Left ventricle myocardium inferior (tissue), 1 donor: ENCODE measurements at places on chromosomes 2 and 18.

GRCh38 chr2:161355983-161356382, 47.8 kb downstream of the PSMD14 start:
- DNase-seq = no peak

- DNase-seq = no peak
These were observed 144.5 kb upstream of the TCF4 start for GRCh38 chr18:55732227-55733106.

DNA sequence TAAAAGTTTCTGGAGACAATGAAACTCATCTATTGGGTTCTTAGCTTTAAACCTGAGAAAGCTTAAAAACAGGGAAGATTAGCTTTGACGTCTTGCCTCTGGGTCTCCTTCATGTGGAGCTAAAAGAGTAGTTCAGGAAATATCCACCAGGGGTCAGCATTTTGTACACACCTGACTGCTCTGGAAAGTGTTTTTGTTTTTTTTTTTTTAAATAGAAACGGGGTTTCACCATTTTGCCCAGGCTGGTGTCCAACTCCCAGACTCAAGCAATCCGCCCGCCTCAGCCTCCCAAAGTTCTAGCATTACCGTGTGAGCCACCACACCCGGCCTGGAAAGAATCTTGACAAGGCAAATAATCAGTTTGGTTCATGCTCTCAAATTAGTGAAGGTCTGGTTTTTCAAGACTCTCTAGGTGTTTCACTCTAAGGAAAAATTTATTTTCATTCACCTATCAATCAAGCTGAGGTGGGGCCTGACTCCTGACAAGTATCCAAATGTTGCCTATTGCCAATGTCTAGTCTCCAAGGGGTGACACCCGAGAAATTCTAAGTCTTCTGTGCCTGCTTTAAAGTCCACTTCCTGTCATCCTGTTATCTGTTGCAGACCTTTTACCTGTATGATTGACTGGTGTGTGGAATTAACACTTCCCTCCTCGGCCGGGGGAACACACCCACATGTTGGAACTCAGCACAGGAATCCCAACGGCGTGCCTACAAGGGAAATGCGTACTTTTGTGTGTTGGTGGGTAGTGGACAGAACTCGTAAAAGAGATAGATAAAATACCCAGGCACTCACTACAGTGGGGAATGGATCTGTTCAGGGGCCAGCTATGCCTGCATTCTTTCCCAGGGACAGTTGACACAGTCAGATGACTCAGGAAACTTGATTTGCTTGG, 11.3 kb downstream of the IL1RN start:
- no peak for DNase-seq

DNA sequence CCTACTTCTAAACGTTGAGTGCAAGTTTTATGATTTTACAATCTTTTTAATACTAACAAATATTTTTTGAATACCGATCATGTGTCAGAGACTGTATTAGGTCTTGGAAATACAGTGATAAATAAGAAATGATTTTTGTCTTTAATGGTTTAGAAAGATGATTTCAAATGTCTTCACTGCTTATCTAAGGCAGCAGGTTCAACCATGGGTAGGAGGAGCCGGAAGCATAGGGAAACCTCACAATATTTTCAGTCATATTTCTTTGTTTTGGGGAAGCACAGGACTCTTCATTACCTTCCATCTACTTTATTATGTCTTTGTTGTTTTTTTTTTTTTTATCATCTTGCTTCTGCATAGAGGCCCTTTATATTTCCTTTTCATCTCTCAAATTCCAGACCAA, 165.2 kb upstream of the EPC2 start:
- DNase-seq = no peak

DNA sequence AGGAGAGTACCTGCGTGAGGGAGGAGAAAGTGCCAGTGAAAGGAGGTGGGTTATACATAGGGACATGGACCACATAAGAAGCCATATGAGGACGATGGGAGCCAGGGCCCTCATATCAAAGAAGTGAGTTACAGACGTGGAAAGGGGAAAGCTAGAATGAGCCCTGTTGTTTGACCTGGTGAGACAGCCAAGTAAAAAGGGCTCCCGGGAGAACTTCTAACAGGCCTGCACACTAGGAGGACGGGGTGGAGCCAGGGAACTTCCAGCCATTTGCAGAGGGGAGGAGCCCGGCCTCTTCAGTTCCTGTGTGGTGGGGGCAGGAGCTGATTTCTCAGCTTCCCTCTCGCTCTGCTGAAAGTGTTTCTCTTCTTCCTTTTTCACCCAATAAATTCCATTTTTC, 84.1 kb upstream of the SLC66A3 start:
- DNase-seq = no peak

GRCh38 chr2:108220942-108221541, 18.7 kb upstream of the SULT1C3 start:
- peak; percentile 54 for DNase-seq

GRCh38 chr2:20682167-20682920, 15.4 kb downstream of the GDF7 start:
- no peak for DNase-seq

DNA sequence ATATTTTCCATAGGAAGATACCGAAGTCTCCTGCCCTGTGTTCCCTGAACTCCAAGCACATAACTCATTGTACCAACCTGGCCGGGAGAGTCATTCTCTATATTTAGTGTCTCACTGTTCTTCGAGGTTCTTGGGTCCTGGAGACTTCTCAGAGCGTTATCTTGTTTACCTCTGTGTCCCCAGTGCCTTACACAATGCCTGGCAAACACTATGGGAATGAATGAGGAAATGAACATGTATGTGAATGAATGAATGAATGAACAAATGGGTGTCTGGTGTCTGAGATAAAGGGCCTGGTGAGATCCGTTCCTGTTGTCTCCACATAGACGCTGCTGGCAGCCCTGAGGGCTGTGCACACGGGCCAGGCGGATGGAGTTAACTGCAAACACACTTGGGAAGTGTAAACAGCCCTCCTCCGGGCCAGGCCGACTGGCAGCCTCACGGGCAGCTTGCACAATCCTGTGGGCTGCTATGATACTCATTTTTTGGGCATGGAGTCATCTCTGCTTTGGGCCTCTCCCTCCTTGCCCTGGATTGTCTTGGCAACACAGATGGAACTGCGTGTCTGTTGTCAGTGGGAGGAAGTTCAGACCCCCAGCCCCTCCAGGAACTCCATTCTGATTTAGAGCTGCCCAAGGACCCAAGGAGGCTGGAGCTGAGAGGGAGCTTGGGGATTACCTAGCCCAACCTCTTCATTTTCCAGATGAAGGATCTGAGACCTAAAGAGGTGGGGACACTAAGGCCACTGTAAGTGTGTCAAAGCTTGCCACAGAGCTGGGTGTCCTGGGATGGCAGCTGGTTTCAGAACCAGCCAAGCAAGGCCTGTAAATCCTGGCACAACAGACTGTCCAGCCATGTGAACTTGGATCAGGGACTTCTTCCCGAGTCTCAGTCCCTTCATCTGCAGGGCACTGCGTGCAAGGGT, 124.4 kb downstream of the INHBB start:
- peak; percentile 72 for DNase-seq
